ENCODE measurements at places on chromosomes 1 and 21. TPM values are rescaled to one million over a fixed set of nuclear protein-coding genes. Genes with fewer than 3 reads are reported as not detected.

The C1orf174 gene
- total RNA-seq = 24.0 TPM

The NBPF4 gene
- total RNA-seq = 0.13 TPM

The KNCN gene
- not detected for total RNA-seq

The HES2 gene
- total RNA-seq = 3.5 TPM

The TNFRSF4 gene
- total RNA-seq = 0.13 TPM

The PLEKHG5 gene
- total RNA-seq = 5.2 TPM

The DCAF6 gene
- 24.8 TPM for total RNA-seq

The FAM72C gene
- total RNA-seq = 5.8 TPM

The TNFAIP8L2 gene
- total RNA-seq = not detected

The DCST1 gene
- total RNA-seq = not detected

The PTTG1IP gene
- 101 TPM for total RNA-seq

The TMEM50B gene
- 12.8 TPM for total RNA-seq

The F13B gene
- total RNA-seq = not detected

The NBPF19 gene
- 4.8 TPM for total RNA-seq

The PRAMEF11 gene
- total RNA-seq = not detected

The FTCD gene
- total RNA-seq = 0.05 TPM

The FCRL6 gene
- not detected for total RNA-seq

The CD244 gene
- not detected for total RNA-seq

The CHI3L2 gene
- total RNA-seq = 0.54 TPM

The ASTN1 gene
- total RNA-seq = not detected

The DCLRE1B gene
- total RNA-seq = 9.5 TPM

The RNF2 gene
- 21.4 TPM for total RNA-seq

The PLPPR5 gene
- total RNA-seq = not detected

The SYCP1 gene
- not detected for total RNA-seq

The TINAGL1 gene
- total RNA-seq = 0.50 TPM

The CFHR5 gene
- total RNA-seq = not detected

All from A549 treated with CpdA at 1 μM for 4 hours (cell line).